ENCODE measurements at places on chromosomes 11 and 22. TPM values are rescaled to one million over a fixed set of nuclear protein-coding genes. Genes with fewer than 3 reads are reported as not detected.

DNA sequence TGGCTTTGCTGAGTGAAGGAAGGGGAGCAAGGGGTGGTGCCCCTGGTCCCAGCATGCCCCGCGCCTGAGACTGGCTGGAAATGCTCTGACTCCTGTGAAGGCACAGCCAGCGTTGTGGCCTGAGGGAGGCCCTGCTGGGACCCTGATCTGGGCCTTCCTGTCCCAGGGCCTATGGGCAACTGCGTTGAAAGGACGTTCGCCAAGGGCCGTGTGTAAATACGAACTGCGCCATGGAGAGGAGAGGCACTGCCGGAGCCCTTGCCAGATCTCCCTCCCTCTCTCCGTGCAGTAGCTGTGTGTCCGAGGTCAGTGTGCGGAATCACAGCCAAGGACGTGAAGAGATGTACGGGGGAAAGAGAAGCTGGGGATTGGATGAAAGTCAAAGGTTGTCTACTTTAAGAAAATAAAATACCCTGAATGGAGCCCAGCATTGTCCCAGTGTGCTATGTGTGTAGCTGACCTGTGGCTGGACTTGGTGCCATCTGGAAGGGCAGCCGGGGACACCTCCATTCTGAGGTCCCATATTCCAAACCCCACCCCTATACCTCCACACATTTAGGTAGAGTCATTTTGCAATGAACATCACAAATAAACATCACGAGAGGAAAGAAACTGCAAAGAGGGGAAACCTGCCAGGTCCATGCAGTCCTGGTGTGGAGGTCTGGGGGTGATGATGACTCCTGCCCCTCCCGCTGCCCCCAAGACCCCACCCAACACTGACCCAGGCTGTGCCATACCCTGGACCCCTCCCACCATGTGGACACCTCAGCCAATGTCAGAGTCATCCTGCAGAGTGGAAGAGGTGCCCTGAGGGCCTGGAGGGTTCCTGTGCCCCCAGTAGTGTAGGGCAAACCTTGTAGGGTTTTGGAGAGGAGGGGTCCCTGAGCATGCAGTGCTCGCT is 16.9 kb downstream of the RSPH14 start:
- DNase-seq = no peak

- DNase-seq = no peak
Observed at GRCh38 chr11:16292167-16292859, 64.0 kb downstream of the SOX6 start.

DNA sequence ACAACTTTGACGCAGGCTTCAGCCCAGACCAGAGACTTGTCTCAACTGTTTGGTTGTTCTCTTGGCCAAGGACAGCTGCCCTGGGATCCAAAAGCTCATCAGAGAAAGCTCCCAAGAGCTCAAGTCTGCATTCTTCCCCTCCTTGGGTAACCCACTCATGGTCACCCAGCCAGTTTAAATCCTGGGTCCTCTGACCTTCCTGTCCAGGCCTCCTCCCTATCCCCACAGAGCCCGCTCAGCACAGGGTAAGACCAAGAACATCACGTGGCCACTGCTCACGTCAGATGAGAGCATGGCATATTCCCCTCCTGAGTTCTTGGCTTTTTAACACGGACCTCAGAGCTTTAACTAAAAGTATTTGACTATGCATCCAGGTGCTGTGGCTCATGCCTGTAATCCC is 25.8 kb downstream of the TSKU start:
- DNase-seq = no peak

DNA sequence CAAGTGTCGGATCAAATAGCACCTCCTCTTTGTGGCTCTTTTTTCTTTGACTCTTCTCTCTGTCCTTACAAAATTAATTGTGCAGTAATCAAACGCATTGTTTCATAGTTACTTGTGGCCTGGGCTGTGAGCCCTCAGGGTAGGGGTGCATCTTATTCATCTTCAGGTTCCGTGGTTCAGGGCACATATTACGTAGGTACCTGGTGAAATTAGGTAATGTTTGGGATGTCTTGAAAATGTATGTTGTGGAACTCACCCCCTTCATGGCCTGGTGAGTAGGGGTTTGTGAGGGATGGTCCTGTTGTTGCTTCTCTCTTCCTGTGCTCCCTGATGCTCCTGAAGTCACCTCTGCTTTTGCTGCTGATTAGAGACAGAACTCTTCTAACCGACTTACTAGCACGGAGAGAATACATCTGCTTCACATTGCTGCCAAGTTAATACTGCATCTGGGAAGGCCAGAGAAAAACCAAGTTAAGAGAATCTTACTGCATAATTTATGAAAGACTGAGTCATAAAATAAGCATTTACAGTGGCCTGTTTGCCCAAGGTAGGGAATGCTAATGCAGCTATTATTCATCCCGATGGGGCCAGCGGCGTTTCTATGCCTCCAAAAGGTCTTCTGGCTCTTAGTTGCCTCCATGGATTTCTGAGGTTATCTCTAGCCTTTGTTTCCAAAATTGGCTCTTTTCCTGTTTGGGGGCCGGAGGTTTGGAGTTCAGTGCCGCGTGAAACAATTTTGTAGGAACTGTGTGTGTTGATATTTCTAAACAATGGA is 66.9 kb downstream of the TBC1D22A start:
- DNase-seq = no peak

SLC37A2 gene
- total RNA-seq = 0.29 TPM

LAYN gene
- 40.2 TPM for total RNA-seq

Data from uterus (tissue), 4 donors.